Activated CD8-positive, alpha-beta T cell treated with anti-CD3 and anti-CD28 coated beads, Interleukin-2, amount 10 ng/mL, durations not matched to agents 7 days and 5 days (primary cell): ENCODE measurements at places on chromosomes 1 and 21.
A peak's percentile ranks its signal among the peaks of the same experiment; 100 is the strongest.

- DNase-seq, result no peak
These were observed 19.3 kb upstream of the PTGS2 start for GRCh38 chr1:186699519-186699918.

GRCh38 chr1:57747818-57748217 is 324.0 kb upstream of the DAB1 start:
- no peak for DNase-seq

DNA sequence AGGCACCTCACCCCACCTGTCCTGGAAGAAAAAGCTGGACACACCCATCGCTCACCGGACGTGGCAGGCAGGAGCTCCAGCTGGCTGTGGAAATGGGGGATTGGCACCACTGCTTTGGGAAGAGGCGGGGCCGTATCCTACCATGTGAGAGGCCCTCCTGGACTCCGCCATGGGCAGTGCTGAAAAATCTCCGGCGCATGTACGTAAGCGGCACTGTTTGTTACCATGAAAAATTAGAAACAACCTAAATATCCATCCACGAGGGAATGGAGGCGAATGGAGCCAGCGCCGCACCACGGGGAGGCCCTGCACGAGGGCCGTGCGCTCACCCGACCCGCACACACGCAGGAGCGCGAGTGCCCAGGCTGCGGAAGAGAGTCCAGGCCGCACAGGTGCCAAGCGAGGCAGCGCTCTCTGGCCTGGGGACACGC is 3.1 kb downstream of the KRTAP10-8 start:
- DNase-seq, result no peak

GRCh38 chr1:17134034-17134433 is 14.8 kb upstream of the PADI2 start:
- DNase-seq, result no peak

DNA sequence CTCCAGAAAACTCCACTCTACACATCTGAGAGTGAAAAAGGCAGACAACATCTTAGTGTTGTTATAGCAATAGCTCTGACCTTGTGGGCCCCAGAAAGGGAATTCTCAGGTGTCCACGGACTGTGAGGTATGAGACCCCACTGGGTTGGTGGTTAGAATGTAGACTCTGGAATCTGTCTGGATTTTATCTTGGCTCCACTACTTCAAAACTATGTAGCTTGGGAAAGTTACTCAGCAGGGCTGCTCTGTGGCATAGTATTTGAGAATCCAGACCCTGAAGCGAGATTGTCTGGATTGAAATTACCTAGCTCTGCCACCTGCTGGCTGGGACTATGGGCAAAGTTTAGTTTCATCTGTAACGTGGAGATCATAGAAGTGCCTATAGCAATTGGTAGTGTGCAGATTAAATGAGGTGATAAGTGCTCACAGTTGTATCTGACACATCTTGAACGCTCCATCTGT is 25.8 kb downstream of the PRDM2 start:
- DNase-seq, result peak; percentile 72

DNA sequence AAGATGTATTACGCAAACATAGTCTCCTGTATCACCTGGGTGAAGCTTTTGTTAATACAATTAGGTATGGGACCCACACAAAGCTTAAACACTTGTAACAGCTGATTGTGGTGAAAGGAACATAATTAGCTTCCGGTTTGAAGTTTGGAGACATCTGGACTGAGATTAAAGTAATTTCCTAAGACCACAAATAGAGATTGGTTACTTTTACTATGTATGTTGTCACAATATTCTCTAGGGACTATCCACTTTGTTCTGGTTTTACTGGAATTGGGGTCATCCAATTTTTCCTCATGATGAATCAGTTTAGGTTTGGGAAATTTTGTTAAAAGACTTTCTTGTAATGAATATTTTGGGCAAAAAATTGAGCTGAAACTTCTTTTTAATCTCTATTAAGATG is 71.8 kb upstream of the SAMSN1 start:
- no peak for DNase-seq

GRCh38 chr1:85894651-85895050 is 186.4 kb upstream of the ZNHIT6 start:
- DNase-seq, result peak; percentile 20

- DNase-seq, result no peak
These were observed 7.1 kb downstream of the FNDC7 start for GRCh38 chr1:108719656-108720435.

- peak; percentile 89 for DNase-seq
These were observed 29.4 kb upstream of the CD2 start for GRCh38 chr1:116724765-116725375.

DNA sequence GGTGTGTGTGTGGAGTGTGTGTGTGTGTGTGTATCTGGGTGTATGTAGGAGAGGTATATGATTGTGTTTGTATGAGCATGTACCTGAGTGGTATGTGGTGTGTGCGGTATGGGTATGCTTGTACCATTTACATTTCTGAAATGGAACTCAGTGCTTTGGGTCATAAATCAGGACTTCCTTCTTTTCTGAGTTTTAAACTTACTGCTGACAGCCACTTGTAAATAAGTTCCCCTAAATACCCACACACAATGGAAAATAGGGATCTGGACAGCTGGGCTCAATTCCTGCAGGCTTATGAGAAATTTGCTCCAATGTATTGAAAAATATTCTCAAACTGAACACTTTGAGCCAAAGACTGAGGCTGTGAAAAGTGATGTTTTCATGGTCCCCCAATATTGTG is 293.6 kb downstream of the HLX start:
- no peak for DNase-seq

GRCh38 chr1:244349103-244349531 is 102.6 kb downstream of the ADSS2 start:
- DNase-seq, result no peak

DNA sequence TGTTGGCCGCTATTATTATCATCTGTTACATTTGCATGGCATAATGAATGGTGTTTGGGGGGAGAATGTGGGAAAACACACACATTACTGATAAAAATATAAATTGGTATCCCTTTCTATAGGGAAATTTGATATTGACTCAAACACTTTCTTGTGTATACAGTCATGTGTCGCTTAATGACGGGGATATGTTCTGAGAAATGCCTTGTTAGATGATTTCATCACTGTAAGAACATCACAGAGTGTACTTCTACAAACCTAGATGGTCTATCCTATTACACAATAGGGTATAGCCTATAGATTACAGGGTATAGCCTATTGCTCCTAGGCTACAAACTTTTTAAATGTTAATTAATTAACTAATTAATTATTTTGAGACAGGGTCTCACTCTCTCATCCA is 67.2 kb upstream of the B3GALNT2 start:
- DNase-seq, result no peak

DNA sequence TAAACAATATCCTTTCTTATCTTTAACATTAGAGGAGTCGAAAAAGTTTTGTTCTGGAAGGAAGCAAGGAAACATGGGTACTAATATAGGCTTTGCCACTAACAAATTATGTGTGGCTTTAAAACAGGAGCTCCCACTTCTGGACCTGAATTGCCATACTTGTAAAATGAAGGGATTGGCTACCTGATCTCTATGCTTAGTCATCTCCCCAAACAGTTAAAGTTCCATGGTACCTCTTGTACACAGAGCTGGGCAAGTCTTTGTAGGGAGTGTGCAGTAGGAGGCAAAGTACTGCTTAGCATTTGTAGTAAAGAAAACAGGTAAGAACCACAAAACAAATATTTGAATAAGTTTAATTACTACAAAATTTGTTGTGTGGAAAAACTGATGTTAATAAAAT is 81.3 kb downstream of the MAST2 start:
- DNase-seq, result no peak

GRCh38 chr1:4344065-4344732 is 310.2 kb upstream of the AJAP1 start:
- no peak for DNase-seq

GRCh38 chr1:29977550-29977949 is 741.2 kb downstream of the PTPRU start:
- DNase-seq, result no peak

DNA sequence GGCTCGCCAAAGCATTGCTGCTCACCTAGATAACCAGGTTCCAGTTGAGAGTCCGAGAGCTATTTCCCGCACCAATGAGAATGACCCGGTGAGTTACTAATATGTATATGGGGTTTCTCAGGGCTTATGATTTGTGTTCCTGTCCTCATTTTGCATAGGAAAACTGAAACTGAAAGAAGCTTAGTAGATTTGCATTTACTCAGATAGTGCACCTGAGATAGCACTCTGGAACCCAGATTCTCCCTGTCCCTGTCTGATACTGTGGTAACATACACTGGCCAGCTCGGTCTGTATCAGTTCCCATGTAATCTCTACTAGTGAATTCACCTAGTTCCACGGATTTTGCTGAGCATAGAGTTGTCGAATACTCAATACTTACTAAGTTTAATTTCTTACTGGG is 28.1 kb downstream of the DAP3 start:
- DNase-seq, result no peak

DNA sequence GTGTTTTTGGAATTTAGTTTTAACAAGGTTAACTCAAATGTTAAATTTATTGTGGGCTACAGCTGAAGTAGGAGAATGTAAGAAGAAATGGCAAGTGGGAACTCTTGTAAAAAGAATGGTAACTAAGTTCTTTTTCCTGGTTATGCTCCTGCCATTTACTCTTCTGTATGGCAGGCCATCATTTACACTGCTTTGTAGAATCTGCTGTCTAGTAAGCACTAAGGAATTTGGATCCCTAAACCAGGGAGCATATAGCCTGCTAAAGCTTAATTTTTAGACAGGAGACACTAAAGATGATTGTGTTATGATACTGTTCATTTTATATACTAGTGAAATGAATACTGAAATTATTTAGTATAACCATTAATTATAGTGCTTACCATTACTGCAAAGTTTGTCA is 85.3 kb downstream of the CAMTA1 start:
- DNase-seq, result no peak

- no peak for DNase-seq
These were observed 16.9 kb downstream of the MTARC1 start for GRCh38 chr1:220803401-220804201.

- DNase-seq, result peak; percentile 50
These were observed 16.0 kb upstream of the EPS15 start for GRCh38 chr1:51535006-51535592.

DNA sequence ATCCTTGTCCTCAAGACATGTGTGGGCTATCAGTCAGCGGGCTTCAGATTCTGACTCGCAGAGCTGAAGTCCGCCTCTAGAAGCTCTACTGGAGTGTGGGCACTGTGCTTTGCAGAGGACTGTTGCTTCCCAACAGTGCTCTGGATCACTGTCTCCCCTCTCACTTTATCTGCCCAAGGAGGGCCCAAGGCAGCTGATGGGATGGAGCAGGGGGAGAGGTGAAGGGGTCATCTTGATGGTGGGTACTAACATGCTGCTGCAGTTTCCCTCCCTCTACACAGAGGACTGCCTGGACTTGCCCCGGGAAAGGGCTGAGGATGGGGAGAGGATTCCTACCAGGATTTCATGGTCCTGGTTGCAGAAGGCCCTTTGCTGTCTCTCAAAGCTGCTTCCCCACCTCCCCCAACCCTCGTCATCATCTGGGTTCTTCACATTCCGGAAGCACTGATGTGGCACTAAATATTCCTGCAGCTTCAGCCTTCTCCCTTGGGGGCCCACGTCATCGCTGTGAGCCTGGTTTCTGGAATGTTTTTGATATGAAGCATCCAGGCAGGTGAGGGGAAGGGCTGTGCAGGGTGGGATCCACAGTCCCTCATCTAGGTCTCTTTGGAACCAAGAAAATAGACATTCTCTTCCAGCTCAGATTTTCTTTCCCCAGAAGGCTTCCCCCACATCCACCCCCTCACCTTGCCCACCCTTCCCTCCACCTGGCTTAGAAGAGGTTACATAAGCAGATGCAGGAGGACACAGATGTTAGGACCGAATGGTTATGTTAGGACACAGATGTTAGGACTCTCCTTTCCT is 23.2 kb downstream of the NUAK2 start:
- DNase-seq, result no peak

GRCh38 chr21:32779983-32780382 is 8.4 kb upstream of the PAXBP1 start:
- DNase-seq, result no peak

GRCh38 chr1:163263818-163264655 is 57.7 kb upstream of the NUF2 start:
- DNase-seq, result no peak

DNA sequence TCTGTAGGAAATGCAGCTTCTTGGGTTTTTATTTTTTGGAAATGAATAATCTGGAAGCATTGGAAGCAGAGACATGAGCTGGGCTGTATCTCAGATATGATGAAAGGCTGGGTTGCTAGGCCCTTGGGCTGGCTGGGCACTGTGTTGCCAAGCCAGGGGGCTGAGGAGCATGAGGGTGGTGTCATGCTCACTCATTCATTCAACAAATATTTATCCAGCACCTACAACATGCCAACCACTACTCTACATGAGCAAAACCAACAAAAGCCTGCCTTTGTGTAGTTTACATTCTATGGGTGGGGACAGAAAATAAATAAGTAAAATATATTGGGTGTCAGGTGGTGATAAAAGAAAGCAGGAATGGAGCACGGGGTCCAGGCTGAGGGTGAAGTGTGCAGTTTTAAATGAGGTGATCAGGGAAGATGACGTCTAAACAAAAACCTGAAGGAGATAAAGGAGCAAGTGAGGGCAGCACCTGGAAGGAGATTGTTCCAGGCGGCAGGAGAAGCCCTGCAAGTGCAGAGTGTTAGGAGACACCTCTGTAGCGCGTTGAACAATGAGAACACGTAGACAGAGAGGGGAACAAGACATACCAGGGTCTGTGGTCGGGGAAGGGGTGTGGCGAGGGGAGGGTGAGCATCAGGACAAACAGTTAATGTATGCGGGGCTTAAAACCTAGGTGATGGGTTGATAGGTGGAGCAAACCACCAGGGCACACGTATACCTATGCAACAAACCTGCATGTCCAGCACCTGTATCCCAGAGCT is 10.9 kb downstream of the TAGLN2 start:
- no peak for DNase-seq

GRCh38 chr1:7517611-7518330 is 253.3 kb upstream of the VAMP3 start:
- DNase-seq, result no peak

DNA sequence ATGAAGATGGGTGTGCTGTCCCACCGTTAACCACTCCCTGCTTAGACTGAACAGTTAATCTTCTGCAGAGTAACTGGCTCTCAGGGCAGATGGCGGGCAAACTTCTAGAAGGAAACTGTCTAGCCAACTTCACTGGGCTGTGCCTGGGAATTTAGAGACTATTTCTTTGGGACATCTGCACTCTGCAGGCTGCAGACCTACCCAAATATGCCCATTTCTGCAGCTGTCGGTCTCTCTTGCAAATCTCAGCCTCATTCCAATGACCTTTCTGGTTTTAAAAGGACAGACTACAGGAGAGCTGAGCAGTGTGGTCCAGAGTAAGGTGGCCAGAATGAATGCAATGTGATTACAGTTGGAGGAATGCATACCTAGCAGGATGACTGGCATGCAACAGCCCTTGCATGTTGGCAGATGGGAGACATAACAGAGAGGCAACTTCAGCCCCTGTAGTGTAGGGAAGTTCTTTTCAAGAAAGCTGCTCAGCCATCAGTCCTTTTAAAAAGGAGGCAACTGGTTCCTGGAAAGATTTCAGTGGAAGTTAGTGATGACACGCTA is 26.3 kb upstream of the IL20 start:
- no peak for DNase-seq

DNA sequence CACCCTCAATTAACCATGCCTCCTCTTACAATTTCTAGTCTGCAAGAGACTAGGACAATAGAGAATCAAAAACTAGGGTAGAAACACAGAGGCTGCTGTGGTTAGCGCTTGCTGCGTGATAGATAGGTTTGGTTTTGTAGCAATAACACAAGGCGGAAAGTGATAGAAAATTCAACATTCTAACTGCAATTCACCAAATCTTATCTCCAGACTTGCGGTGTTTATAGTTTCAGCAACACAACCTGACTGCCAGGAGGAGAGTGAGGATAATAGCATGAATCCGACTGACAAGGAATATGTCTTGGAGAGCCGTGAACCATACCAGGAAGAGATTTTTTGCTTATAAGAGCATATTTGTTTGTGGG is 30.7 kb upstream of the IFNAR2 start:
- peak; percentile 10 for DNase-seq
